ENCODE measurements at places on chromosomes 7 and 10.

GRCh38 chr10:73906524-73907447 is 4.1 kb upstream of the PLAU start:
- no peak for DNase-seq

DNA sequence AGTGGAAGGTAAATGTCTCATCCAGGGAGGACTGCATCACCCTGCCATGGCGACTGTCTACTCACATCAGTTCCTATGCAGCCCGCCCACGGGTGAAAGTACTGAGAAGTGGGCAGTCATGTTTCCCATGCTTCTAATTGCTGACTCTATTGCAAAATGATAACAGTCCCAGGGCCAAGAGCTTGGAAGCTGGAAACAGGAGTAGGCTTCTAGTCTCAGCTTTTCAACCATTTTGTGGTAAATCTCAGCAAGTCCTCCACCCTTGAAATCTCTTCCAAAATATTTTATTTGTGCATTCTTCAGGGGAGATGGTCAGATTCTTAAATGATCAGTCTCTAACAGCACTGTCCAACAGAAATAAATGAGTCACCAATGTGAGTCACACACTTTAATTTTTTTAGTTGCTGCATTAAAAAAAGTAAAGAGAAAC is 48.1 kb upstream of the TARP start:
- no peak for DNase-seq

DNA sequence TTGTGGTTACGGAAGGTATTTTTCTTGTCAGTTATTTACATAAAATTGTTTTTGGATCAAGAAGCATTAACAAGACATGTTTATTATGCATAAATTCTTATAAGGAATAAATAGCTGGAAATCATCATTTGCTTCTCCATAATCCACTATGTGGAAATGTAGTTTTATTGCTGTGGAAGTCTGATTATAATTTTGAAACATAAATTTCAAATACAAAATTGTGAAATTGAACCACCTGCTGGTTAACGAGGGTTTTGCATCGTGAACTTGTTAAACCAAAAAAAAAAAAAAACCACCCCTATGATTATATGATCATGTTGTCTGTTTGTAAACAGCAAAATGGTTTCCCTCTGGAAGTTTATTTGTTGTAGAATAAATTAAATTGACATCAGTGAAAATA is 25.9 kb downstream of the ABRAXAS2 start:
- DNase-seq: no peak

DNA sequence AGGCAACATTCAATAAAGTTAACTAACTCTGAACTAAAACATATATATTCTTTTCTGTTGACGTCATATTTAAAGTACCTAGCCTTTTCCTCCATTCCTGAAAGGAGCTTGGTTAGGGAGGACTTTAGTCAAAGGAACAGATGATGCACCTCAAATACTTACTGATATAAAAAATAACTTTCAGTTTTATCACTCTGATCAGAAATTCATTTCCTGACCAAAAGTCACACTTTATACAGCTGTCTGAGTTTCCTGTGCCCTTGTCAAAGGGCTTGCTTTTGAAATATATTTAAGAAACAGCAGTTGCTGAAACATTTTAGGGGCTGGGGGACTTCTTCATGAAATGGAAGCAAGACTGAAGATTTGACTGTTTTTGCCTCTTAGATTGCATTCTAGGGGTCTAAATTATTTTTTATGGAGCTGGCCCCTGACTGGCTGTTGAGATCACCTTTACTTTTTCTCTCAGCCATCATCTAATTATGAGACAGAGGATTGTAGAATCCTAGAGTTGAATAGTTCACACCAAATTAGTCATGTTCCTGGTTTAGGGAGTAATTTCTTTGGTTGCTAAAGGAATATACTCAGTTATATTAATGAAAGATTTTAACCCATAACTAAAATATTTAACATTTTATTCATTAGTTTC is 46.6 kb downstream of the GLCCI1 start:
- no peak for DNase-seq

DNA sequence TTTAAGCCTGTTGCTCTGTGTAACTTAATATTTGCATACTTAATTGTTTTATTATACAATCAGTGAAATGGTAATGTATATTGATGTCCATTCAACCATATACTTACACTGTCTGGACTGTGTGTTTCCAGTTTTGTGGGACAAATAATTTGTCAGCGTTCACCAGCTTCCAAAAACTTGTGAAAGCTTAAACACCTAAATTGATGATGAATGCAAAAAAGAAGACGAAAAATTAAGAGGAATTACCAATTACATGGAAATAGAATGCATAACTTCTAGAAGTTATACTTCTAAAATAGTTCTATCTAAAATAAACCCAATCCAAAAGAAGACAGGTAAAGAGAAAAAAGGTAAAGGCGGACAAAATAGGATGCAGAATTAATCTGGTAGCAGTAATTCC is 155.0 kb upstream of the FZD1 start:
- no peak for DNase-seq

DNA sequence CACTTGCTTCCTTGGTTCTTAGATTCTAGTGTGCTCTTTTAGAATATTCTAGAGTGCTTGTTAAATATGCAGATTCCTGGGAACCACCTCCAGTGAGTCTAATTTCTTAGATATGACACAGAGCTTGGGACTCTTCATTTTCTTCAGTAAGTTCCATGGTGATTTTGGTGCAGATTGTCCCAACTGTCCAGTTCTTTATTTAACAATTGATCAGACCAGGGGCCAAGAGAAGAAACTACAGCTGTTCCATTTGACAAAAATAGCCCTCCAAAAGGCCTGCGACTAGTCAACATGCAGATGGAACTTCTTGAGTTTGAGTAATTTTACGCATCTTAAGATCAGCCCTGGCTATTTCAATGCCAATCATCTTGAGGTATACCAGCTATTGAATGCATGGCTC is 760.7 kb downstream of the LRMDA start:
- no peak for DNase-seq

DNA sequence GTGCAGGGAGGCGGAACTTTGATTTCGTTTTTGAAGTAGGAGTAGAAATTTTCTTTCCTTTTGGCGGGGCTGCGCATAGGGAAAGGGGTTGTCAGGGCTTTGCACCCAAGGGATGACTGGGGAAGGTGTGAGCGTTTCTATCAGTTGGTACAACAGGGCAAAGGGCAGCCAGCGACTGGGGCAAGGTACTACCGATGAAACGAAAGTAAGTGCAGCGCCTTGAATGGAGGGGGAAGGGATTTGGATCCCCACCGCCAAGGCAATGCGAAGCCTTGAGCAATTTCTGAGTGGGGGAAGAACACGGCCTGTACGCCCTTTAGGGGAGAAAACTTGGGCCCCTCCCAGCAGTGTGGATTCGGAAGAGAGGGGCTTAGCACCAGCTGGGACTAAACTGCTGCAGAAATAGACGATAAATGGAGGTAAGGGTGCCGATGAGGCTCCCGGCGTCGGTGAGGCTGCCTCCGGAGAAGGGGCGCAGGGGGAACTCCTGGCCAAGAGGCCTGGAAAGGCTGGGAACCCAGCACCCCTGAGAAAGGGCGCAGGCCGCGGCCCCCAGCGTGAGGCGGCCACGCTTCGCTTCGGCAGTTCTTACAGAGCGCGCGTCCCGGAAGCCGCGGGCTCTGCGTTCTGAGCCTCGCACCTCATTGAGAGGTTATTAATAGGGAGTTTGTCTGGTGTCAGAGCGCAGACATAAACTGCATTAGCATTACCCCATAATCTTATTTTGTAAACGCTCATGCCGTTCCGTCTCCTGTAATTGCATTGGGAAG is 10.0 kb upstream of the TLX1 start:
- DNase-seq: no peak

GRCh38 chr10:33489501-33490176 is 155.2 kb upstream of the NRP1 start:
- DNase-seq: no peak

GRCh38 chr7:74371381-74372341 is 82.0 kb upstream of the GTF2IRD1 start:
- peak; percentile 44 for DNase-seq

GRCh38 chr7:153017223-153017622 is 257.7 kb downstream of the ACTR3B start:
- no peak for DNase-seq

GRCh38 chr10:104391150-104391968 is 37.7 kb downstream of the CFAP58 start:
- no peak for DNase-seq

DNA sequence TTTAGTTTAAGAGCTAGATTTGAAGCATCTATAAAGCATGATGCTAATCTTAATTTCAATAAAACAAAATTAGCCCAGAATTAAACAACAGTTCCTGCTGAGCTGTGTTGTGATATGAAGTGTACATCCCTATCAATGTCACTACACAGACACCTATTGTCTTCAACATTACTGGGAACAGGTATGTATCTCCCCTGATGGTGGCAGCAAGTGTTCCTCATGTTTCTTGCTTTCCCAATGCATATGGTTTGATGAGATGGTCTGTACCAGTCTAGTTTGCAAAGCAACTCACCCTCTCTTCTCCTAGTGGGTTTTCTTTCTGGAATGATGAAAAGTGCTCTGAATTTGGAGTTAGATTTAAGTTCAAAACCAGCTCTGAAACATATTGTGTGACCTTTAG is 38.1 kb downstream of the TSPAN12 start:
- DNase-seq: no peak

DNA sequence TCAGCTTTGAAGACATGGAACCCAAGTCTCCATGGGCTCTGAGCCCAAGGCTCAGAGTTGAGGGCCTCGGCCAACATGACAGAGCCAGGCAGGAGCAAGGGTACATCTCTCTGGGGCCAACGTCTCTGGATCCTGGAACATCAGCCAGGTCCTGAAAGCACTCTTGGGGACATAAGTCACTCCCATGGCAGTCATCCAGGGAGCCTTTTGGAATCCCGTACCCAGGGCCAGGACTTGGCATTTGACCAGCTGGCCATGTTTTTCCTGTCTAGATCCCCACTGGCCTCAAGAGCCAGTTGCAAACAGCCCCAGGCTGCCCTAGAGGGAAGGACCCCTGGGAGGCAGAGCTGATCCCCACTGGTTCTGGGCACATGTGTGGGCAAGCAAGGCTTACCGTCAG is 4.3 kb upstream of the CXCL12 start:
- DNase-seq: no peak

GRCh38 chr7:110780712-110781111 is 310.2 kb upstream of the LRRN3 start:
- DNase-seq: no peak

- DNase-seq: no peak
Observed at GRCh38 chr10:124909563-124909962, 32.4 kb upstream of the ZRANB1 start.

DNA sequence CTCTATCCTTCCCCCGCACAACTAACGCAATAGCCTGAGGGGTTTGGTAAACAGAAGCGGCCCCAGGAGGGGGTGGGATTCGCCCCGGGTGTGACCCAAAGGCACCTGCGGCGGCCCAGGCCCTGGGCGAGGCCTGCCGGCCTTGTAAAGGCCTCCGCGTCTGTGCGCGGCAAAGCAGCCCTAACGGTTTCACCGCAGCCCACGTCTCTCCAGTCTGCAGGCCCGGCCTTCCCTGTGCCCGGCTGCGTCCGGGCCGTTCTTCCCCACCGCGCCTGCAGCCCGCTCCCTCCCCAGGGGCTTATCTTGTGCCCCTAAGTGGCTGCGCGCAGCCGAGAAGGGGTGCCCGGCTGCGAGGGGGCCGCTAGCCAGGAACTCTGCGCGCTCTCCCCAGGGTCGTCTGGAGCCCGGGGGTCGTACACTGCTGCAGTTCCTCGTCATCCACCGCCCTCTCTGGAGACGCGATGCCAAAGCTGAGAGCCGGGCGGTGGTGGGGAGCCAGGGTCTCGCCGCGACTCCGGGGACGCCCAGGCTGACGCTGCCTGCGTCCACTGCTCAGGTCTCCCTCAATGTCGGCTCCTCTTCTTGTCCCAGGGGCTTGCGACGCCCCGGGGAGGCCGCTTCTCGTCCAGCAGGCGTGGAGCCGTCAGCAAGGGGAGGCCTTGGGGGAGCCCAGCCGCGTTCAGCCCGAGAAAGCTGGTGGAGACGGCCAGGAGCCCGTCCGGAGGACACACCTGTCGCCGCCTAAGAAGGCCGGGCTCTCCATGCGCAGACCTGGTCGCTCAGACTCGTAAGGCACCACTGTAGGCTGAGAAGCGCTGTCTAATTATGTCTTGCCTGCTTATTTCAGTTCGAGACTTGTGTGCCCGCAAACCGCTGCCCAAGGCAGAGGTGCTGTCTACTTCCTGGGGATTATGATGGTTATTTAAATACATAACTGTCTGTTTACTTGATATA is 132.3 kb downstream of the SPAG6 start:
- DNase-seq: no peak

GRCh38 chr10:131881104-131881880 is 19.5 kb upstream of the PPP2R2D start:
- DNase-seq: no peak

- DNase-seq: no peak
Observed at GRCh38 chr7:22842383-22842941, 19.8 kb upstream of the TOMM7 start.

DNA sequence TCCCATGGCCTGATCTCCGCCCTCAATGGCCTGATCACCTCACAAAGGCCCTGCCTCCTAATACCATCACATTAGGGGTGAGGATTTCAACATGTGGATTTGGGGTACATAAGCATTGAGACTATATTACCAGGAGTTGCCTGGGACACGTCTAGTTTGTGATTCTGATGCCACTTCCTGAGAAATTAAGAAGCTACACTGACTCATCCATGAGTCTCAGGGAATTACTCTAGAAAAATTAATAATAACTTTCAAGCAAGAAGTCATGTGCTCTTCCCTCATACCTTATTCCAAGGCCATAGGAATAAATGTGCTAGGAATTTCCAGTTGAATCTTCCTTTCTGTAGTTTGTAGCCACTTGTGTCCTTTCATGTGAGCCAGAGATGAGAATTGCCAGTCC is 519.3 kb upstream of the MKI67 start:
- no peak for DNase-seq

DNA sequence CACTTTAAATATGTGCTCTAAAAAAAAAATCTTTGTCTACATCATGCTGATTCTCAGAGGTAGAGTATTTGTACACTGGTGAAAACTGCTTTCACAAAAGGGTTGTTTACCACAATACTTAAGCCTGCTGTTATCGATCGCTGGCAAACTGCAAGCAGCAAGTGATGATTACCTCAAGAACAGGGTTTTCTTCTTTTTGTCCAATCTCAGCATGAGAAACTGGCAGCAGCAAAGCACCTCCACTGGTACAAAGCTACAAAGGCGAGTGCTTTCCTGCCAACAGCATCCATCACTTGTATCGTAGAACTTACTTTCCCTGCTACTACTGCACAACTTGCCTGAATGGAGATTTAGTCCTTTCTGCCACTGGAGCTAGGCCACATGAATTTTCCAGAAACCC is 276.5 kb downstream of the DGKB start:
- DNase-seq: no peak

DNA sequence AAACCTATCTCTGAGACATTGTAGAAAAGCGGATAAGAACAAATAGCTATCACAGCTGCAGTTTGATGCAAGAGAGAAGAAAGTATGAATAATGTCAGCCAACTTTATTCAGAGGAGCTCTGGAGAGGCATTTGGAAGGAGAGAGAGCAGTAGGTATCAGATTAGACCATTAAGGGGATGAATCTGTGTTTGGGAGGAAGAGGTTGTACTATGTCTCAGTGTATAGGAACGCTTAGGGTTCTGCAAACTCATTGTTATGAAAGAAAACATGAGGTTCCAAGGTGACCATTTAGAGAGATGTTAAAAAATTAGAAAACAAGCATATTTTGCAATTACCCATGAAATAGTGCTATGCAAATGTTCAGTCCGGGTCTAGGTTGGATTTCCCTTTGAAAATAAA is 207.5 kb upstream of the GNAI1 start:
- no peak for DNase-seq

- no peak for DNase-seq
Observed at GRCh38 chr7:143448429-143448828, 5.2 kb downstream of the TAS2R60 start.

- no peak for DNase-seq
Observed at GRCh38 chr7:107029061-107029763, 15.3 kb upstream of the PRKAR2B start.
